ENCODE measurements at places on chromosomes 2 and 18.

GRCh38 chr2:74457129-74457548 lies 1.1 kb upstream of the WBP1 start:
- DNase-seq = no peak

DNA sequence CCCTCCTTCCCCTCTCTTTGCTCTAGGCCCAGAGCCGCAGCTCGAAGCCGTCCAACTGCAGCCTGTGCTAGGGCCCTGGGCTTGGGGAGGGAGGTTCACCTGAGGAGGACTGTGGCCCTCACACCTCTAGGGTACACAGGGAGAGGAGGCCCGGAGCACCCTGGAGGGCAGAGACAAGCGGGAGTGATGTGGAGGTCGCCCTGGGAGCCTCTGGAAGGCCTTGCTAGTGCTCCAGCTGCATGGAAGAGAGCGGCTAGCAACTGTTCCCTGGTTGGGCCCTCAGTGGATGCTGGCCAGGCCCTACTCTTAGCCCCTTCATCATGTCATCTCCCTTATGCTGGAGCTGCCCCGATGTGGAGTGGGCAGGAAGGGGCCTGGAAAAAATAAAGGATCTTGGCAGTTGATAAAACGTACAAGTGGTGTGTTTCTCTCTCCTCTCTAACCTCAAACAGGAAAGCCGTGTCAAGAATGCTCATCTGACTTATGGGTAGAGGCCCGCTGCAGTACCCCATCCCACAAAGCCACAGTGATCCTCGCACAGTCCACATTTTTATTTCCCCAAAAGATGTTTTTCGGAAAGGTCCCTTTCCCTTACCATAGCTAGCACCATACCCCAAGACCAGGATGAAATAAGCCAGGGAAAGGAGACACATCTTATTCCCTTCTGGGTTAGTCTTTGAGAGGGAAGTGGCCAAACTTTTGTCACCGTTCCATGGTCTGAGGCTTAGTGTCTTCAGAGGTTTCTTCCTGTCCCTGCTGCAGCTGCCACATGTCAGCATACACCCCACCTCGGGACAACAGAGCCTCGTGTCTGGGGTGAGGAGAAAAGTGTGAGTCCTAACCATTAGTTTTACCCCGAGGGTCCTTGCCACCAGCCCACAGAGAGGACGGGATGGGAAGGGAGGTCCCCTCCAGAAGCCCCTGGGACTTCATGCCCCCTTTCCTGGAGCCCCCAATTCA lies 2.9 kb downstream of the ZFAND2B start:
- peak; percentile 43 for DNase-seq

DNA sequence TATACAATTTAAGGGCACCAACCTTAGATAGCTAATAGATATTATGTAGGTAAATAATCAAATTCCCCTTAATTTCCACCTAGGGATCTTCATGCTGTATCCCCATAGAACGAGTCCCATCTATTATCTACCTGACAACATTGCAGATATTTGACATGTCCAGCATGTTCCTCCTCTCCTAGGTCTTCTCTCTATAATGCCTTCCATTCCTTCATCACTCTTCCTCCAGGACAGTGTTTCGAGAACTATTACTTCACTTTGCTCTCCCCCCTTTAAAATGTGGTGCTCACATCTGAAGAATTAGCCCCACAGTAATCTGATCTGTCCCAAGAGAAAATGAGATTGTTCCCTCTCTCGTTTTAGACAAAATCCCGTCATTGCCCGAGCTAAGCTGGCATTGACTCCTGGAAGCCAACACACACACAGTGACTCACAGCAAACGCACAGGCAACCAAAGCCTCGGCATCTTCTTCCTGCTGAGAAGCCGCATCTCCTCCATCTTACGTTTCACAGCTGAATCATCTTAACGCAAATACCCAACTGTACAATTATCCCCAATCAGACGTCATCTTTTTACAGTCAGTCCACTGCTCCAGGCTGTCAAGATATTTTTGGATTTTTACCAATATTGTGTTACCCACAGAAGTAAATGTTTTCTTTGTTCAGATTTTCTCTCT lies 162.9 kb upstream of the AGAP1 start:
- no peak for DNase-seq

DNA sequence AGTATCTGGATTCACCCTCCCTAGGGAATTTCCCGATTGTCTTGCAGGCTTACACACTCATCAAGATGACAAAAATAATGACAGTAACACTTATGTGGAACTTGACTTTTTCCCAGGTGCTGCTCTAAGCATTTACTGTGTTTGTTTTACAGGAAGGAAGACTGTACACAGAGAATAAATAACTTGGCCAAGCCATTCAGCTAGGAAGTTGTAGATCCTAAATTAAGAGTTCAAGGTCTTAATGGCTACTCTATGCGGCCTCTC lies 549 bp upstream of the DPP4 start:
- DNase-seq = no peak

- no peak for DNase-seq
These were observed 72.4 kb upstream of the IL1R1 start for GRCh38 chr2:102070058-102070642.

GRCh38 chr18:6374340-6374739 lies 40.4 kb downstream of the L3MBTL4 start:
- DNase-seq = no peak

GRCh38 chr2:152542995-152543481 lies 174.2 kb downstream of the PRPF40A start:
- DNase-seq = no peak

DNA sequence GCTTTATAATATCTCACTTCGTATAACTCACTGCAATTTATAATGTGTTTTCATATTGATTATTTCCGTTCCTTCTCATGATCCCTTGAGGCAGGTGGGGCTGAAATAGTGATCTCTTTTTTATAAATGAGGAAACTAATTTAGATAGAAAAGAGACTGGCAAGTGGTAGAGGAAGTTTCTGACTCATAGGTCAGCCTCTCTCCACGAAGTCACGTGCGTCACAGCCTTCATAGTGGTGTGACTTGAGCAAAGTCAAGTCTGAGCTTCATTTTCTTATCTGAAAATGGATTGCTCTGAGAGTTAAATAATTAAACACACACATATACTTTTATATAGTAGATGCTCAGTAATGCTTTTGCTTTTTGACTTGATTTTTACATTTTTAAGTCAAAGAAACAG lies 19.9 kb downstream of the ABCG5 start:
- DNase-seq = peak; percentile 48

DNA sequence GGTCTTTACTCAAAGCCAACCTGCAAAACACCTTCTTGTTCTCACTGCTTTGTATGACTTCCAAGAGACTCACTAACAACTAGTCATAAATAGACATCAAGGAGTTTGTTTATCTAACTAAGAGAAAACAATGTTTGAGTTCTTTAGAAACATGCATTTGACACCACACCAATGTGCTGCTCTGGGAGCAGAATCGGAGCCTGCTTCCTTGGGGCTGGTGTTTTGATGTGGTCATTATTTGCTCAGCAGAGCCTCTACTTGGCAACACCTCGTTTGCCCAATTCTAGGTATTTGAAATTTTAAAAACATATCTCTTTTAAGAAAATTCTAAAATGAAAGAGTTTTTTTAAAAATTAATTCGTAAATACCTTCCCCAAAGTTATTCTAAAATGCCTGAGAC lies 167.5 kb downstream of the BCL2 start:
- no peak for DNase-seq

DNA sequence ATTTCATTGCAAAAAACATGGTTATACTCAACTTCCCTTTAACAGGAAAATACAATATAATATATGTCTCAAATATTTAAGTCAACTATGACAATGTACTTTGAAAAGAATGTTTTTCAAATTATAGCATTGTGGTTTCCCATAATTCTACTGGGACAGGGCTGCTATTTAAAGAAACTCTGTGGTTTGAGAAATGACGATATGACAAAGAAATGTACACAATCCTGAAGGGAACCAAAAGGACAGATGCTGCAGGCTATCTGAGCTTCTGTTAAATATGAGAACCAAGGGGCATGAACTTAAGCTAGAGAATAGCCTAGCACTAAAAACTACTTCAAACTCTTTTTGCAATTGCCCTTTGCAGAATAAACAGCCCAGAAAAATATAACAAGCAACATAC lies 415.9 kb downstream of the GRB14 start:
- peak; percentile 30 for DNase-seq

- DNase-seq = no peak
These were observed 82.0 kb upstream of the OTX1 start for GRCh38 chr2:62968668-62969067.

GRCh38 chr2:65142515-65142914 lies 12.6 kb upstream of the RAB1A start:
- peak; percentile 29 for DNase-seq

GRCh38 chr2:98234776-98235175 lies 111.5 kb upstream of the CNGA3 start:
- no peak for DNase-seq

DNA sequence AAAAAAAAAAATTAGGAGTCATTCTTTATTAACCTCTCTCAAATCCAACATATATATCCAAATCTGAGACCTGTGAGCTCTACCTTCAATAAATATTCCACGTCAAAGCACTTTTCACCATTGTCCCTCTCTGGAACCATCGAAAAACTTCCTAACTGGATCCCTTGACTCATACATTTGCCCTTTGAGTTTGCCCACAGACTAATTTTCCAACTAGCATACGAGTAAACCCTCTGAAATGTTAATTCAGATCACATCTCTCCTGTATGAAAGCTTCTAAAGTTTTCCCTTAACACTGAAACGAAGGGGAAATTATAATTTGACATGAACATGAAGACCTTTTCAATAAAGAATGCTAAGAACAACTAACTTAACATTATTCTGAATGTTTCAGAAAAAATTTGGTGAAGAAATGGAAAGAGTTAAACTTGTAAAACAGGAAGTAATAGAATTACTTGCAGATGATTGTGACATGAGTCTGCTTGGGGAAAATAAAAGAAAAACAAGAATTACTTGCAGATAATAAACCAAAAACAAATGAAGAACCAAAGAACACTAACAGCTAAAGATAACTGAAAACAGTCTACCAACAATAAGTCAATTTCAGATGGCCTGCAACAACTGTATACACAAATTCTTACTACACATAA lies 110.6 kb downstream of the C2orf74 start:
- DNase-seq = peak; percentile 14

DNA sequence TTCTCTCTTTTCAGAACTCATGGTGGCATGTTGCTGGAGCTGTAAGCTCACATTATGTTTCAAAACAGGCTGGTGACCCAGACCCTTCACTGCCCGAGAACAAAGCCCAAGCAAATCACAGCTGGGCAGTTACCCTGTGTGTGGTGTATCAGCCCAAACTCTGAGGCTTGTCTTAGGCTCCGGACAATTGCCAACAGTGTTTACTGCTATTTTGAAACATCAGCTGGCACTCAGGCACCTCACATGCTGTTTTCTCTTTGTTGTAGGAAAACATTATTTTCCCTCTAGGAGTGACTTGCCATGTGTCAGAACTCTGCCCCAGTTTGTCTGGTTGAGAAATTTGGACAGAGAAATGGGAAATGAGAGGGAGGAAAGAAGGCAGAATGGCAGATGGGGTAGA lies 237.6 kb upstream of the APCDD1 start:
- no peak for DNase-seq

DNA sequence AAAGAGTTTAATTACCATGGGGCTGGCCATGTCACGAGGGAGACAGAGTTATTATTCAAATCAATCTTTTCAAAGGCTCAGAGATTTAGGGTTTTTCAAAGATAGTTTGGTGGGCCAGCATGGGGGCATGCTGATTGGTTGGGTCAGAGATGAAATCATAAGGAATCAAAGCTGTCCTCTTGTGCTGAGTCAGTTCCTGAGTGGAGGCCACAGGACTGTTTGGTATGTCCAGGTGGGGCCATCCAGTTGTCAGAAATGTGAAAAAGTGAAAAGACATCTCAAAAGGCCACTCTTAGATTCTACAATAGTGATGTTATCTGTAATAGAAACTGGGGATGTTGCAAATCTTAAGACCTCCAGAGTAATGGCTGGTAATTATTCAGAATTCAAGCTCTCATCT lies 288.6 kb downstream of the EN1 start:
- DNase-seq = no peak

GRCh38 chr2:122736279-122736678 lies 980.8 kb downstream of the TSN start:
- DNase-seq = no peak

- DNase-seq = no peak
These were observed 25.7 kb downstream of the MDH1 start for GRCh38 chr2:63614448-63614968.

- no peak for DNase-seq
These were observed 50.1 kb downstream of the ZEB2 start for GRCh38 chr2:144469798-144470197.

DNA sequence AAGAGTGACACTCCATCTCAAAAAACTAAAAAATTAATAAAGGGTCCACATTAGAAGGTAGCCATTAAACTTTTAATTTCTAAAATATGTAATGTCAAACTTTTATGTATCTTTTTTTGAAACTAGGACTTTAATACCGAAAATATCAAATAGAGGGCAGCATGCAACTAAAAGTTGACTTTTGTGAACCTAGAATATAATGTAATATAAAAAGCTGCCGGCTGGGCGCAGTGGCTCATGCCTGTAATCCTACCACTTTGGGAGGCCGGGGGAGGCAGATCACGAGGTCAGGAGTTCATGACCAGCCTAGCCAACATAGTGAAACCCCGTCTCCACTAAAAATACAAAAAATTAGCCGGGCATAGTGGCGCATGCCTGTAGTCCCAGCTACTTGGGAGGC lies 62.8 kb downstream of the INO80D start:
- peak; percentile 48 for DNase-seq

GRCh38 chr2:43576981-43577892 lies 18.6 kb downstream of the THADA start:
- peak; percentile 68 for DNase-seq

- DNase-seq = no peak
These were observed 2.0 kb downstream of the CNNM4 start for GRCh38 chr2:96762529-96763311.

Data from common myeloid progenitor, CD34-positive (primary cell).